ENCODE measurements at places on chromosomes 11 and 22. TPM values are rescaled to one million over a fixed set of nuclear protein-coding genes. Genes with fewer than 3 reads are reported as not detected.
A peak's percentile ranks its signal among the peaks of the same experiment; 100 is the strongest.

Gene FJX1
- 15.9 TPM for total RNA-seq

DNA sequence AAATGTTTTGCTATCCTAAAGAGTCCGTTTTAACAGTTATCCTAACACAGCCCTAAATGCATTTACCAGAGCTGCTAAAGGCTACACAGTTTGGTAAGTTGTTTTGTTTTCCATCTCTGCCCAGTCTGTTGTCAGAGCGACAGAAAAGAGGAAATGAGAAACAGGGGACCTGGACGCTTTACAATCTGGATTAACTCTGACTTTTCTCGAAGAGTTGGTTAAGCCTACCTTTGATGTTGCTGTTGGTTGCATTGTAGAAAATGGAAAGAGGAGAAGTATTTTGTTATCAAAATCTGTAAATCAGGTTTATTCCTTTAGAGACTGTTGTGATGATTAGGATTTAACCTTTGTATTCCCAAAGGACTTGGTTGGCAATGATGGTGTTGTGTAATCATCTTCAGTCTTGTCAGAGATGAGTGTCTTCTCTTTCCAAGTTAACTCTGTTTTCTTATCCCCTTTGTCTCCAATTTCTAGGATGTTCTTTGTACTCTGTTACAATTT, 481 bp downstream of the ANGPTL5 start:
- peak overlapping the region; percentile 92 for H3K4me3 ChIP-seq
- H3K27me3 ChIP-seq, result no peaks in the 10 kb centered on the region
- peaks cover 51% of the 10 kb centered on the region for H3K4me1 ChIP-seq
- peak overlapping the region; percentile 98 for H3K27ac ChIP-seq
- H3K36me3 ChIP-seq, result no peaks in the 10 kb centered on the region
- DNase-seq, result no peak

DNA sequence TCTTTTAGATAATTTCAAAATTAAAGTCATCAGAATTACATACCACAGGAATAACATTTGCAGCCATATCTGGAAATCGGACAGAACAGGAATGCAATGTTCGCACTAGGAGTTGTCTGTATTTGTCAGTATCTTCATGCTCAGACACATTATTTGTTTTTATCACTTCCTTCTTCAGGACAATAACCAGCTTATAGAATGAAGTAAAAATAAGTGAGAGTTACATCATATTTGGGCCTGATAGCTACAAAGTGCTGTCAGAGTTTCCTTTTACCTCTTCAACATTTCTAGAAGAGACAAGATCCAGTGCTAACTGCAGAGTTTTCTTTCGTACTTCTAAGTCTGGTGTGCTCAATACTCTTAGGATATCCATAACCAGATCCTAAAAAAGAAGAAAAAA, 18.9 kb downstream of the COPB1 start:
- H3K27me3 ChIP-seq, result no peaks in the 10 kb centered on the region
- no peak overlapping the region for H3K4me3 ChIP-seq
- H3K36me3 ChIP-seq, result peaks cover 45% of the 10 kb centered on the region
- DNase-seq, result no peak

- no peaks in the 10 kb centered on the region for H3K4me1 ChIP-seq
- peaks cover 20% of the 10 kb centered on the region for H3K27me3 ChIP-seq
- no peaks in the 10 kb centered on the region for H3K36me3 ChIP-seq
- DNase-seq, result no peak
These were observed 397.3 kb downstream of the SHANK2 start for GRCh38 chr11:70854901-70855556.

DNA sequence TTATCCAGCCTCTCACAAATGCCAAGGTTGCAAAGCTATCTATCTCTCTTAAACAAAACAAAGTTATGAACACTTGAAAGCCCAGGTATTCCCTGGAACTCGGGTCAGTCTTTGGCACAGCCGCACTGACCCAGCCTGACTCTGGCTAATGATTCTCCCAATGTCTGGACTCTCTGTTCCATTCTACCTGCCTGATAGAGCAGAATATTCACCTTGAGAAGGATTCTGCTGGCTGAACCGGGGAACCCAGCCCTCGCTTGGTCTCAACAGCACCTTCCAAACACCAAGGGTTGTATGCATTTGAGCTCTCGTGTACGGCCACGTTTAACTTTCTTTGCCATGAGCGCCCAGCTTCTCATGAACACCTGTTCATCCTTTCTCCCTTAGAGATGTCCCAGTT, 116.8 kb downstream of the ZBTB16 start:
- H3K36me3 ChIP-seq, result peaks cover 4% of the 10 kb centered on the region
- peaks cover 90% of the 10 kb centered on the region for H3K4me1 ChIP-seq
- H3K27me3 ChIP-seq, result no peaks in the 10 kb centered on the region
- no peak overlapping the region for H3K27ac ChIP-seq
- H3K4me3 ChIP-seq, result no peak overlapping the region

DNA sequence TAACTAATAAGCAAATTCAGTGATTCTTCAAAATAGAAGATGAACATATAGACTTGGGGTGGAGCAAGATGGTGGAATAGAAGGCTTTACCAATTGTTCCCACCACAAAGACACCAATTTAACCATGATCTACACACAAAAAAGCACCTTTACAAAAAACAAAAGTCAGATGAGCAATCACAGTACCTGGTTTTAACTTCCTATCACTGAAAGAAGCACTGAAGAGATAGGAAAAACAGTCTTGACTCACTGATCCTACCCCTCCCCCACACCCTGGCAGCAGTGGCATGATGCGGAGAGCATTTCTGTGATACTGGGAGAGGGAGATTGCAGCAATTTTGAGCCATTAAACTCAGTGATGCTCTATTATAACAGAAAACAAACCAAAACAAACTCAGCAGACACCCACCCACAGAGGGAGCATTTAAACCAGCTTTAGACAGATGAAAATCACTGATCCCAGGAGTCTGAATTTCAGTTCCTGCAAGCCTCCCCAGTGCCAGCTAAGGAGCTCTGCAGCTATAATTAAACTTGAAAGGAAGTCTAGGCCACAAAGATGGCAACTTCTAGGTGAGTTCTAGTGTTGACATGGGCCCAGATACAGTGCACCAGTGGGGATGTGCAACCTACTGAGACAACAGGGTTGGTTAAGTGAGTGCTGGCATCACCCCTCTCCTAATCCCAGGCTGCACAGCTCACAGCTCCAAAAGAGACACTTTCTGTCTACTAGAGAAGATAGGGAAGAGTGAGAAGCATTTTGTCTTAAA, 161.8 kb upstream of the GRIA4 start:
- H3K4me1 ChIP-seq, result no peaks in the 10 kb centered on the region
- H3K27me3 ChIP-seq, result no peaks in the 10 kb centered on the region
- no peak overlapping the region for H3K27ac ChIP-seq
